COR-L47 (cell line): ENCODE measurements at places on chromosomes 16 and 17.

GRCh38 chr17:4502466-4503154 is 3.9 kb downstream of the SPNS2 start:
- no peak for DNase-seq

GRCh38 chr16:85477801-85478363 is 135.2 kb upstream of the GSE1 start:
- DNase-seq, result no peak

- no peak for DNase-seq
Observed at GRCh38 chr16:86669937-86670749, 91.8 kb downstream of the FOXL1 start.

GRCh38 chr16:30379158-30379783 is 3.1 kb downstream of the SEPTIN1 start:
- DNase-seq, result no peak

DNA sequence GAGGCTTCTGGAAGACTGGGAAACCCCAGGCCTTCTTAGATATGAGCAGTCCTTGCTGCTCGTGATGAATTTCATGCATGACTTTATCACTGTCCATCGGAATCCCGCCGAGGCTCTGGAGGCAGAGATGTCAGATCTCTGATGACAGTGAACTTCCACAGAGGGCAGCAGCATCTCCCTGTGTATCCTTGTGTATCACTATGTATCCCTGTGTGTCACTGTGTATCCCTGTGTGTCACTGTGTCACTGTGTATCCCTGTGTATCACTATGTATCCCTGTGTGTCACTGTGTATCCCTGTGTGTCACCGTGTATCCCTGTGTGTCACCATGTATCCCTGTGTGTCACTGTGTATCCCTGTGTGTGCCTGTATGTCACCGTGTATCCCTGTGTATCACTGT is 160.2 kb upstream of the CHMP6 start:
- no peak for DNase-seq

DNA sequence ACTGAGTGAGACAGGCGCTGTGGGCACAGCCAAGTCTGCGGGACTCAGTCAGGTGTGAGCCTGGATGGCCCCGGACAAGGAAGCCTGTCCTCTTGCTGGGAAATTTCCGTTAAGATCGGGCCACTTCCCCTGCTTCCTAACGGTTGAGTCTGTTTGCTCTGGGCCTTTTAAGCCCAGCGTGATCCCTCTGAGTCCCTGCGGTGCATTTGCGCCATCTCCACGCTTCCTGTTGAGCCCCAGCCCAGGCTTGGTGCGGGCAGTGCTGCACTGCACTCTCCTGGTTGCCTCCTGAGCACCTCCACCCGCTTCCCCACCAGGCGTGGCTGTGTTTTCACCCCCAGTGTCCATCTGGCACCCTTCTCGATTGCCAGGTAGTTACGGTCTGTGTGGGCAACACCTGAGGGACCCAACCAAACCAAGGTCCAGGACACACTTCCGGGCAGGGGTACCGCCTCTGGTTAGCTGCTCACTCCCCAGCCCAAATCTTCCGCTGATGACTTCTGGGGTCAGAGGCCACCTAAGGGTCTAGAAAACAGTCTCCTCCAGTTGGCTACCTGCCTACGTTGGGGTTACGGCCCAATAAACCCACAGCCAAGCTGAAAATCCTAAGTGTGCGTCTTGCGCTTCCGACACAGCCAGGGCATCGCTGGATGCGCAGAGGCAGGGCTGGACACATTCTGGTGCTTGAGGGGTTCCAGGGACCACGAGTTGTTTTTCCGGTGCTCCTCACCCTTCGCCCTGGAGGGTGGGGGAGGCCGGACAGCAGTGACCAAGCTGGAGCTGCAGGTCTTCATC is 1.4 kb upstream of the SLC25A10 start:
- DNase-seq, result peak; percentile 77
